ENCODE measurements at places on chromosomes 3 and 15.

DNA sequence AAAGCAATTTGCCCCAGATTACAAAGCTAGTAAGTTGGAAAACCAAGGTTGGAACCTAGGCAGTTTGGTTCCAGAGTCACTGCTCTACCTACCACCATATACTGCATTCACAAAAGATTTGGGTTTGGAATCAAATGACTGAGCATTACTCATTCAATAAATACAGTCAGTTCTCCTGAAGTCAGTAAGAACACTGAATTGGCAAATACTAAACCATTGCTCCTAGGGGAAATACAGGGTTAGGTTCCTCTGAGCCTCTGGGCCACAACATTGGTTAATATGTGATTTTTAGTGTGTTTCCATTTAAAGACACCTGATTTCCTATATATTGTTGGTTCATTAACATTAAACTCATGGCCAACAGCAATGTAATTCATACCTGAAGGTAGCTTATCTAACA lies 2.1 kb upstream of the EIF5A2 start:
- DNase-seq: no peak

DNA sequence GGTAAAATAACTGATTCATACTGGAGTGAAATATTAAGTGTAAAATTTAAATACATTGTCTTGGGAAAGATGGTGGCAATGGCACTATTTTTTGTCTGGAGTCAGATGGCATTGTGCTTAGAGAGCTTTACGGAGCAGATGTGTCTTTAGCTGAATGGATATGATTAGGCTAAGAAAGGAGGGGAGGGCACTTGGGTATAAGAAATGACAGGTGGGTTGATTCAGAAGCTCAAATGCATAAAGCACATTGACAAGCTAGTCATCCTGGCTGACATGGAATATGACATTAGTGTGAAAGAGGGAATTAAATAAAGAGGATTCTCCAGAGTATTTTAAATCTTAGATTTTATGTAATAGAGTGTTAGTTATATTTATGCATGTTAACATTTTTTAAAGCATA lies 570.1 kb upstream of the CBLB start:
- DNase-seq: no peak

- no peak for DNase-seq
Measured at GRCh38 chr15:31488437-31489204, 162.0 kb downstream of the KLF13 start.

DNA sequence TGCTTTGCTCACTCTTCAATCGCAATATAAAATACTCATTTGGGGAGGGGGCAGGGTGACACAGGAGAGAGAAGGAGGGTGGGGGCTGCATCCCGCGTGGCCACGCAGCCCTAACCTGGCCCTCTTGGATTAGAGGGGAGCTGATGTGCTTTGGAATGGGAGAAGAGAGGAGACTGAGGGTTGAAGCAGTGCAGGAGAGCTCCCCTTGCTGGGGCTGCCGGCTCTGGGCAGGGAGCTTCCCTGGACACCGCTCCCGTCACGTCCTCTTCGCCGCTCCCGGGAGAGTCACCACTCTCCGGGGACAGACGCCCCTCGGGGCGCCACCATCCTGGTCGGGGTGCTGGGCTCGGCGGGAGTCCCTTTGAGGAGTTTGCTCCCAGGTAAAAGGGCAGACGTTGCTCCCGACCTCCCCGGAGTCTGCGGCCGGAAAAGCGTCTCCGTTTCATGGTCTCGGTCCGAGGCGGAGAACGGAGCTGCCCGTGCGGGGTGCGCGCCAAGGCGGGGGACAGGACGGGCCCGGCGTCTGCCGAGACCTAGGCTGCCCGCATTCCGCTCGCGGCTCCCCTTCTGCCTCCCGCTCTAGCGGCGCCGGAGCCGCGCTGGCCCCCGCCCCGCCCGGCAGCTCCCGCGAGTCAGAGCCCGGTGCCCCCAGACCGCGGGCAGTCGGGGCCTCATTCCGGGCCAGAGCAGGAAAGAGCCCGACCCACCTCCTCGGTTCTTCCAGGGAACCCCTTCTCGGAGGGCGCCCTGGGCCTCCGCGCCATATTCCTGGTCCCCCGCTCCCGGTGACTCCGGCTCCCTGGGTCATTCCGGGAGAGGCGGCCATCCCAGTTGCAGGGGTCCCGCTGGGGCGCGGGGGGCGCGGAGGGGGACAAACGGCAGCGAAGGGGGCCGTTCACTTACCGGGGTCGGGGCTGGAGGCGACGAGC lies 603 bp downstream of the SLC7A14 start:
- no peak for DNase-seq

- DNase-seq: no peak
Measured at GRCh38 chr3:88151358-88151757, 1.6 kb downstream of the C3orf38 start.

DNA sequence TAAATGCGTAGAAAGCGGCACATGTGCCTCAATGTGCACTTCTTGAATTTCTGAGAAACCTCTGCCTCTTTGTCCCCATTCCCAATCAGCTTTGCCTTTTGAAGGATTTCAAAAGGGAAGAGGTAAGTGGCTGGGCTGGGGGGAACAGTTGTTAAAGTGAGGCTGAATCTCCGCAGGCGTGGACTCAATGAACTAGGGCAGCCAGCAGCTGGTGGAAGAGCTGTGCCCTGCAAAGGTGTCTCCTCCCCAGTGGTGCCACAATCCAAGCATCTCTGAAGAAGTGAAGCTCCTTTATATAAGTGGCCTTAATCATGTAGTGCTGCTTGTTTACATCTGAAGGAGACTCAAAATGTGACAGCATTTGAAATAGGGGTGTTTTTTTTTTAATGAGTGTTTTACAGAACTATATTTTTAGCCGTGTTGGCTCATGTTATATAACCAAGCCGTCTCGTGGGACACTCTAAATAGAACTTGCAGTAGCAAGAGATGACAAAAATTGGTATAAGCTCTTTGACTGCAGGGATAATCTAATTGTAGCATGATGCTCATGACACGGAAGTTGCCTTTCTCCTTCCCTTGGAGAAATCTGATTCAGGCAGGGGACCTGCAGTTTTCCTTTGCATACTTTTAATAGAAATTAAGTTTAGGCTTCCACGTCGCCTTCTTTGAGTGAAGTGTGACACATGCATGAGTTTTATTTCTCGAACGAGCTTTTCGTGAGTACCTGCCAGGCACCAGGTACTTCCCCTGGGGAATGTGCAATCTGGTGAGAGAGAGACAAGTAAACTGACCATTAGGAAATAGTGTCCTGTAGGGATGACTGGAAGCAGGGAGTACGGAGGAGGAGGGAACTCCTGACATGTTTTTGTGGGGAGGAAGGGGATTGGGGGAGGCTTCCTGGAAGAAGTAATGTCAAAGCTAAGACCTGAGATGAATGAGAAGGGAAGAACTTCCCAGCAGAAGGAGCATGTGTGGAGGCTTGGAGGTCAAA lies 179.7 kb upstream of the BHLHE40 start:
- no peak for DNase-seq

- no peak for DNase-seq
Measured at GRCh38 chr3:10281951-10282350, 10.8 kb downstream of the GHRL start.

GRCh38 chr3:172687501-172687900 lies 23.4 kb downstream of the NCEH1 start:
- no peak for DNase-seq

- DNase-seq: no peak
Measured at GRCh38 chr3:131794766-131795388, 239.9 kb downstream of the CPNE4 start.

DNA sequence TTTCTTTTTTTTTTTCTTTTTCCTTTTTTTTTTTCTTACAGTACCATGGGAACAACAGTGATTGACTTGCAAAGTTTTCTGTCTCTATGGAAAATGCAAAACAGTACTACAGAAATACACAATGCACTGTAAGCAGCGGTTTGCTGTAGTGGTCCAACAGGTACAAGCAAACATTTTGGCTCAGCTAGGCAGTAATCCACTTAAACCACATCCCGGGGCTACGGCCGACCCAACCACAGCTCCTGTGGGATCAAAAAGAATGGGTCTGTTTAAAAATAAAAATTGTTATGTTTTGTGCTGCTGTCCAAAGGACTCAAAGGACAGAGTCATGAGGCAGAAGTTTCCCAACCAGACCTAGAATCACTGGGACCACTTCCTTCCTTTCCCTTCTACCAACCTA lies 667.1 kb upstream of the ADAMTS9 start:
- DNase-seq: no peak

DNA sequence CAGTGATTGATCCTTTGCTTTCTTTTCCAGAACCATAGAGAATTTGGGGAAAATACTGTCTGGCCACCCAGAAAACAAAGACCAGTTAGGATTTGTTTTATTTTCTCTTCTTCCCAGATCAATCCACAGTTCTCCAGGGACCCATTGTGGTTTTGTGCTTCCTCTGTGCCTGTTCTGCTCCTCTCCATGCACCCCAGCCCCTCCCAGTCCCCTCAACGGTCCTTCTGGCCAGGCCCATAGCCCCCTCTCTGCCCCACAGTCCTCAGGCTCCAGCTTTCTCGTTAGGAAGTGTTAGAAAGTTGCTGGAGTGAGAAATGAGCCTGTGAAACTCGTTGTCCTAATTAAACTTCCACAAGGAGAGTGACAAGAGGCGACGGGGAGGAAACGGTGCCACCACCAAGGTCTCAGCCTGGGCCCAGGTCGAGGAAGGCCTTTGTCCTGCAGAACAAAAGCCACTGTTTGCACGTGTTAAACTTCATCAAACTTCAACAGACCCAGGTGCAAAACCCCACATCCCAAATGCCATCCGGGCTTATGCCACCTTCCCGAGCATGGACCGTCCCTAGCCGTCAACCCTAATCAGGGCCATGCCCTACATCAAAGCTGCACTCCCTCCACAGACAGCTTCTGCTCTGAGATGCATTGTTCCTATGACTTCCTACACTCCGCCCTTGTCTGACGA lies 18.7 kb upstream of the ALDH1A3 start:
- DNase-seq: no peak

- DNase-seq: no peak
Measured at GRCh38 chr3:8627949-8628348, 16.6 kb downstream of the SSUH2 start.

- no peak for DNase-seq
Measured at GRCh38 chr3:54304877-54305276, 182.5 kb downstream of the CACNA2D3 start.

DNA sequence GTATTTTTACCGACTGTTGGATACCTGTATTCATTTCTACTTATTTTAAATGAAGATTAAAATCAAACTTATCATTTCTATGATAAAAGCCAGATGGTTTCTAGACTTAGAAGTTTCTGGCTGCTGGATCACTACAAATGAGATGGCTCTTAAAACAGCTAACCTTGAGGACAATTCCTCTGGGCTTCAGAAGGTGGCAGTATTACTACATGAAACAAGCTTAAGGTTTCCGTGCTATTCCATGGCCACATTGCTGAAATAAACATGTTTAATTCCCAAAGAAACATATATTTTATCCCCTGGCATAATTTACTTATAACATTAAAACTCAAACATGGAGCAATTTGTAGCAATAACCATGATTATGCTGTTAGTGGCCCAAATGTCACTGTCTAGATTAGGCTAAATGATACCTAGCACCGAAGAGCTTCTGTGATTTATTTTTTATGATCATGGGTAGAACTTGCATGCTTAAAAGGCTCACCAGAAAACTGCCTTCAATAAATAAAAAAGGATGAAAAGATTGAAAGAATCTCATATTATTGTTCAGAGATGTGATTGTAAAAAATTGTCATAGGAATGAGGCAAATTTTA lies 204.0 kb upstream of the NANOGP8 start:
- no peak for DNase-seq

DNA sequence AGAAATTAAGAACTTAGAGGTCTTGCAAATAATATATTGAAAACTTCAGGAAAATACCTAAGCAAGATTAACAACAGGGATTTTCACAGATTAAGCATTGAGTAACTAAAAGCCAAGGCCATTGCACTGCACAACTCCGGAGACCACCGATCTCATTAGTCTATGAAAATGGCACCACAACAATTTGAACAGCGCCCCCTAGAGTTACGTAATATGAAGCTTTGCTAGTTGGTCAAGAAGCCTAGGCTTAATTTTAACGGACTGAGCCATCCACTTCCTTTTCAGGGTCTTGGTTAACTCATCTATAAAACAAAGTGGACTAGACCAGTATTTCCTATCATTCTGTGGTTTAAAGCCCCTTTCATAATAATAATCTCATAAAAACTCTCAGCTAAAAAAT lies 24.8 kb downstream of the TMEM212 start:
- no peak for DNase-seq

- no peak for DNase-seq
Measured at GRCh38 chr3:117285737-117286136, 576.2 kb downstream of the TUSC7 start.

GRCh38 chr3:32913790-32914446 lies 37.5 kb upstream of the CCR4 start:
- DNase-seq: no peak

- no peak for DNase-seq
Measured at GRCh38 chr15:29689287-29689986, 132.8 kb downstream of the TJP1 start.

DNA sequence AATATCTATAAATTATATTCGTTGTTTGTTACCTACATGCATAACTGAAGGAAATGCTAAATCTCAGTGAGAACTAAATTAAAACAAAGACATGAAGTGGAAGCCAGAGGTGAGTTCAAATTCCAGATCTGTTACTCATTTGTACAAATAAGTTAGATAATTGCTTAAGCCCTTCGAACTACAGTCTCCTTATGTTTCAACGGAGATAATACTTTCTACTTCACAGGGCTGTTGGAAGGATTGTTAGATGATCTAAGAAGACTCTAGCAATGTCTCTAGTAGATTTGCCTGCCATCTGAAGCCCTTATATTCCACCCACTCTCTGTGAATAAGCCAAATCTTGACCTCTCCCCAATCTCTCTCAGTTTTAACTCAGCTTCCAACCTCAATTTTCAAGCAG lies 125.8 kb downstream of the P2RY1 start:
- no peak for DNase-seq

- DNase-seq: no peak
Measured at GRCh38 chr3:48765376-48765775, 48.4 kb upstream of the IP6K2 start.

DNA sequence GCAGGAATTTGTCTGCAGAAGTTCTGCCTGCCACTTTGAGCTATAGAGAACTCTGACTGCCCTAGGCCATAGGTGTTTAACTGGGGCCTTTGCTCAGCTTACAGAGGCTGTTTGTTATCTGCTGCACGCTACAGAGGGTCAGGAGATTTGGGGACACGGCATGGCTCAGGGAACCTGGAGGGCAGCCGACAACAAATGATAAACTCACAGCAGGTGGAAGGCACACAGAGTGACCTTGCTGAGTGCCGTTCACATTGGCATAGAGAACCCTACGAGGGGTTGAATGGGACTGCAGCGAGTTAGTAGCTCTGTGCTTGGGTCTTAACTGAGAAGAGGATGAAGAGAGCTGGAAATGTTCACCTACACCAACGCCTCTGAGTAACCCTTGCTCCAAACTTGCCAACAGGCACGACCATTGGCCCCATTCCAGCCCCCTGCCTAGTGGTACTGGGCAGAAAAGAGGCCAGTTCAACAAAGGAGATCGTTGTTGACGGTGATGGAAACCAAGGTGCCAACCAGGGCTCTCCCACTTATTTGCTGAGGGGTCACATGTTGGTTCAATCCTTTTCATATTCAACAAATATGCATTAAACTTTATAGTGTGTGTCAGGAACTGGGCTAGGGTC lies 301.1 kb downstream of the NTRK3 start:
- DNase-seq: no peak
